ENCODE measurements at places on chromosomes 5 and 9.

- DNase-seq: no peak
Observed at GRCh38 chr5:163661360-163661759, 155.9 kb downstream of the MAT2B start.

DNA sequence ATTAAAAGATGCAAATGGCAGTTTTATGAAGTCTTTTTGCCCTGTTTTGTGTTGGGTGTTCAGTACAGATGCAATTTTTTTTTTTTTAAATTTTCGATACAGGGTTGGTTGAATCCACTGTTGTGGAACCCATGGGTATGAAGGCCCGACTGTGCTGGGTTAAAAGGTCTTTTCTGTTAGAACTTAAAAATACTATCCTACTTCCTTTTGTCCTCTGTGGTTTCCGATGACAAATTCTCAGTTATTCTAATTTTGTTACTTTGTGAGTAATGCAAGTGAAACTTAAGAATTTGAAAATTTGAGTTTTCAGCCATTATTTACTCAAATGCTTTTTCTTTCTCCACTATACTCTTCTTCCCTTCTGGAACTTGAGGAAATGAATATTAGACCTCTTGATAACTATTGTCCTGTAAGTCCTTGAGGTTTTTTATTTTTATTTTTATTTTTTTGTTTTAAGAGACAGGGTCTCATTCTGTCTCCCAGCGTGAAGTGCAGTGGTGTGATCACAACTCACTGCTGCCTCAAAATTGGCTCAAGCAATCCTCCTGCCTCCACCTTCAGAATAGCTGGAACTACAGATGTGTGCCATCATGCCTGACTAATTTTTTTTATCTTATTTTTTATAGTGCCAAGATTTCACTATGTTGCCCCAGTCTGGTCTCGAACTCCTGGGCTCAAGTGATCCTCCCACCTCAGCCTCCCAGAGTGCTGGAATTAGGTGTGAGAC, 67.5 kb downstream of the ZCCHC7 start:
- DNase-seq: peak; percentile 39

- DNase-seq: peak; percentile 18
Observed at GRCh38 chr5:139137697-139138096, 60.5 kb downstream of the SIL1 start.

GRCh38 chr5:153459051-153459743, 31.3 kb upstream of the GRIA1 start:
- DNase-seq: no peak

DNA sequence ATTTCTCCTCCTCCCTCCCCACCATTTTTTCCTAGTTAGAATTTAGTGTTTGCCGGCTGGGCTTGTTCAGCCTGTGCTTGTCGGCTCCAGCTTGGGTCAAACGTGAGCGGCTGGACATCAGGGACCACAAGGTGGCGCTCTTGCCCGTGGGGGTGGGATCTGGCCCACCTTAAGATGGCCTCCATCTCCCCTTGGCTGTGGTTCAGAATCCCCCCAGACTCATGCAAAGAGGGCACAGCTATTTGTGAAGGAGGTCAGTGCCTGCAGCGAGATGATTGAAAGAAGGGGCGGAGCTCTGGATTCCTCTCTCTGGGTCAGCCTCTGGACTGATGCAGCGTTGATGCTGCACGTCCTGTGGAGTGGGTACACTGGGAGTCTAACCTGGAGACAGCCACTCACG, 283.3 kb upstream of the TUT7 start:
- DNase-seq: peak; percentile 31

GRCh38 chr9:7375013-7375511, 424.5 kb downstream of the DMAC1 start:
- no peak for DNase-seq

- no peak for DNase-seq
Observed at GRCh38 chr5:40559306-40559705, 120.4 kb upstream of the PTGER4 start.

- DNase-seq: no peak
Observed at GRCh38 chr5:1443991-1444360, 1.3 kb downstream of the SLC6A3 start.

DNA sequence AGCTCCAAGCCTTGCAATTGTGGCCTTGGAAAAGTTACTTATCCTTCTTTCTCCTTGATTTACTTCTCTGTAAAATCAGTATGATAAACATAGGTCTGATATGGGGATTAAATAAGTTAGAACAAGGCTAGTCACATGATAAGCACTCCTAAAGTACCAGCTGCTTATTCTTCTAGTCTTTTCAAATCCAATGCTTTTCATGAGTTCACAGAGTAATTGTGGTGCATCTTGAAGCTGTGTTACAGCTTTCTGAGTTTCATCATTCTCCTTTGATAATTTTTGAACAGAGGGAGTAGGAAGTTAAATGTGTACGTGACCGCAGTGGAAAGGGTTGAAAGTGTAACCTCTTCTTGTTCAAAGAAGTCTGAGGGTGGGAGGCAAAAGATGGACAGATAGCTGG, 38.8 kb upstream of the CCDC112 start:
- DNase-seq: no peak

GRCh38 chr9:111965566-111966019, 69.0 kb downstream of the UGCG start:
- DNase-seq: peak; percentile 97

- no peak for DNase-seq
Observed at GRCh38 chr9:78295731-78296130, 1.2 kb upstream of the PSAT1 start.

- no peak for DNase-seq
Observed at GRCh38 chr5:68002836-68003235, 212.7 kb upstream of the PIK3R1 start.

- no peak for DNase-seq
Observed at GRCh38 chr5:158413122-158413680, 554.3 kb upstream of the CLINT1 start.

- no peak for DNase-seq
Observed at GRCh38 chr5:110109667-110110066, 419.9 kb downstream of the MAN2A1 start.

DNA sequence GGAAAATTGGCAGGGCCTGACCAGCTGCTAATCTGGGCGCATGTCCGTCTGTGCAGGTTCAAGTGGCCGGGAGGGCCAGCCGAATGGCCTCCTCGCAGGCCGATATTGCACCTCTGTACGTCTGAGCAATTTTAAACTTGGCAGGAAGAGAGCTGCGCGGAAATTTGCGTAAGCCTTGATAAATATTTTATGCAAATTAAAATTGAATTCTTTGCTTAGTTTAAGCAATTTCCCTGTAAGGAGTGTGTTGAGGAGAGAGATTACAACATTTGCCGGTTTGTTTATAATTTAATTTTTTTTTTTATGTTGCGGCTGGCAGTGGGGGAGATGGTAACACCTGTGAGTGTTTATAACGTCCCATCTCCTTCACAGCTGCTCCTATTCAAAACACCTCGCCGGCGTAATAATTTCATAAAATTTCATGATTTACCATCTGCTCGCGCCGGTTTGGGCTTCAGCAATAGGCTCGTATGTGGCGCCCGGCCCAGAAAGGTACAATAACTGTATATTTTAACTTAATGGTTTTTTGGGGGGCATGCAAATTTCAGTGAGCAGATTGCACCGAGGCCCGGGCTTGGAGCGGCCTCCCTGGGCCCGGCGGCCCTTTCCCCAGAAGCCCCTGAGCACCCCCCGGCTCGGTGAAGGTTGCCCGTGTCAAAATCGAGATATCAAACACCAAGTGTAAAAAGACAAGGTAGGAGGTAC, 269.4 kb upstream of the MVB12B start:
- DNase-seq: no peak

DNA sequence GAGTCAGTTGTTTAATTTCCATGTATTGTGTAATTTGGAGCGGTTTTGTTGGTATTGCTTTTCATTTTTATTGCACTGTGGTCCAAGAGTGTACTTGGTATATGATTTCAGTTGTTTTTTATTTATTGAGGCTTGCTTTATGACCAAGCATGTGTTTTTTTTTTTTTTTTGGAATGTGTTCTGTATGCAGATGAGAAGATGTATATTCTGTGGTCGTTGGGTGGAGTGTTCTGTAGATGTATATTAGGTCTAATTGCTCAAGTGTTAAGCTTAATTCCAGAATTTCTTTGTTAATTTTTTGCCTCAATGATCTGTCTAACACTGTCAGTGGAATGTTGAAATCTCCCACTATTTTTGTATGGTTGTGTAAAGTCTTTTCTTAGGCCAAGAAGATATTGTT, 23.4 kb downstream of the ADGRV1 start:
- no peak for DNase-seq

GRCh38 chr5:169100735-169101075, 200.2 kb downstream of the SLIT3 start:
- peak; percentile 78 for DNase-seq

Measured in EL (cell line).